ENCODE measurements at places on chromosomes 1 and 21.

GRCh38 chr1:26890467-26890796 is 349 bp upstream of the GPN2 start:
- DNase-seq: no peak

GRCh38 chr1:34164771-34165391 is at the start of gene CSMD2:
Gene CSMD2 (minus strand): TSS chr1:34165230. CDS start chr1:34165097, 133 bp downstream.
- peak; percentile 30 for DNase-seq

- DNase-seq: no peak
Measured at GRCh38 chr1:25744140-25744581, 55.8 kb upstream of the SELENON start.

DNA sequence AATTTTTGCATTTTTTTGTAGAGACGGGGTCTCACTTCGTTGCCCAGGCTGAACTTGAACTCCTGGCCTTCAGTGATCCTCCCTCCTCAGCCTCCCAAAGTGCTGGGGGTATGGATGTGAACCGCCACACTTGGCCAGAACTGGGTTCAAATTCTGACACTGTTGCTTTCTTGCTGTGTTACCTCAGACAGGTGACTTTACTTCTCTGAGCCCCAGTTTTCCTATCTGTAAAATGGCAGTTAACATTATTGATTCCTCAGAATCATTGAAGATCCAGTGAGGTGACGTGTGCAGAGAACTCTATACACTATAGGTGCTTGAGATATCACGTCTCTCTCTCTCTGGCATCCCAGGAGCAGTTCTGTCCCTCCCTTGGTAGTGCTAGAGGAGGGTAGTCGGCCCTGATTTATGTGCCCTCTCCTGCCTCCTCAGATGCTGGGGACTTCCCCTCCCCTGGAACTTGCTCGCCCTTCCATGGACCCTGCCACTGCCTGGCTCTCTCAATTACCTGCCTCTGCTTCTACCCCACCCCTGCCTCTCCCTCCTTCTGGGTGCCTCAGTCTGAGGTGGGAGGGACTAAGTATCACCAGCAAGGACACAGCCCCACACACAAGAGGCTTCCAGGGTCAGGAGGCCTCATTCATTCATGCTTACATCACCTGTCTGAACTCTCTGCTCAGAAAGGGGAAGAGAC is 2.8 kb upstream of the HPCA start:
- no peak for DNase-seq

- DNase-seq: no peak
Measured at GRCh38 chr1:36137776-36138175, 11.5 kb downstream of the TRAPPC3 start.

- no peak for DNase-seq
Measured at GRCh38 chr21:43306911-43307676, 119.8 kb downstream of the SIK1 start.

DNA sequence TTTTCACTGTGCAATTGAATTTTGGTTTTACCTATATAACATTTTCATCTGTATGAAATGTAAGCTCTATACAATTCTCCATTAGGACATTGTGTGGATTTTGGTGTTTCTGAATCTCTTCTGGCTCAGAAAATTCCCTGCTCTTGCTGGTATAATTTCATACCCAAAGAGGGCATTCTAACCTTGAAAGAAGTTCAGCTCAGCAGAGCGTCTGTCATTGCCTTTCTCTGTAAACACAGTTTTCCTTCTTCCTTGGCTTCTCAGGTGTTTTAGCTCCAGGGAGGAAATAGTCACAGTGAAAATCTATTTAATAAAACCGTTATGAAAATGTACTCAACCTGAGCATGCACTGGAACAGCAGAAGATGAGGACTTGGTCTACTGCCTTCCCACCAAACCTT is 16.0 kb downstream of the DISC1 start:
- DNase-seq: no peak

GRCh38 chr21:43721939-43722338 is 3.0 kb downstream of the PDXK start:
- no peak for DNase-seq

GRCh38 chr1:232038706-232039677 is 412.4 kb downstream of the DISC1 start:
- DNase-seq: no peak

DNA sequence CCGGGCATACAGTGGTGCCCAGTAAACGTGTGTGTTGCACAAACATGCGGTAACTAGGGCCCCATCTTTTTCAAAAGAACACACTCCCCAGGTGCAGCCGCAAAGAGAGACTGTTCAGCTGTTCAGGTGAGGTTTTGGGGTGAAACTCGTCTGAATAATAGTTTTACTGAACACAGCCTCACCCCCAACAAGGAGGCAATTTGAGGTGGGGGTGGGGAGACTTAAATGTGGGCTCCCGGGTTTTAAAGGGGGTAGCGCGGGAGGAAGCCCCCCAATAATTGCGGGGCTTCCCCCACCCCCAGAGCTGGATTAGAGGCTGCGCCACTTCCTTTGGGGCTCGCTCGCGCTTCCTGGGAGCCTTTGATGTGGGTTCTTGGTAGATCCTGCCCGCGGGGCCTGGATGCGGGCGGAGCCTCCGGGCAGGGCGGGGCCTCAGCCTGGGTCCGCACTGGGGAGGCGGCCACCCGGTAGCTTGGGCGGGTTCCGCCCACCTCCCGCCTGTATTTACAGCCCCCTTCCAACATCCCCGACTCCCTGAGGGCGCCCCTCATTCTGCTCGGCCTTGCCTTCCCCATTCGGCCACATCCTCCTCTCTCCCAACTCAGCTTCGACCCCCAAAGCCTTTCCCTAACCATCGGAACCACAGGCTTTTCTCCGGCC is 6.4 kb upstream of the EPHA2 start:
- no peak for DNase-seq

DNA sequence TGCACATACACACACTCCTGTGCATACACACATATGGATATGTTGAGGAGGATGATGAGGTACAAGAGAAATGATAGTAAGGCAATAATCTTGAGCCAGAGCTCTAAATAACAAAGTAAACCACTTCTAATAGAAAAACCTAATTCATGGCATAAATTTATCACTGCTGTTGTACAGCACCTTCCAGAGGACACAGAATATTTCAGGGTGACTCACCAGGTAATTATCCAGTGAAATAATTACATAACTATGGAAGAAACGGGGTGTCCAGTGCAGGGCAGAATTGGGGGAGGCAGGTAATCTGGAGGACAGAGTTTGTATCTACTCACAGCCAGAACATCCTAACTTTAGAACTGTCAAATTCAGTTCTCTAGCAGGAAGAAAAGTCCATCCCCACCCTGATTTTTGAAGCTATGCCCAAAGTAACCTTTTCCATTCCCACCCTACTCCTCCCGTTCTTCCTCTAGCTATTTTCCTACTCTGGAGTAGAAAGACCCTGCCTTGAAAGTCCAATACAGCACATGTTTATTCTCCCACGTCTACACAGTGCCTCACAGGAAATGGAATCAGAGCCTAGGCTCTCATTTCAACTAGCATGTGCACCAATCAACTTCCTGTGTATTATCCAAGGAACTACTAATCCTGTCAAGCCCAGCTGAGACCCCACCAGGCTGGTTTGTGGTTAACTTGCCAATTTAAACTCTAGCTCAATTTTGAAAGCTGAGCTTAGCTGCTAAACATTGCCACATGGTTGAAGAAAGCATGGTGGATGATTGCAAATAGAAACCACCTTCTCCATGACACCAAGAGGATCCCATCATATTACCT is 96.6 kb downstream of the PTPN14 start:
- no peak for DNase-seq

DNA sequence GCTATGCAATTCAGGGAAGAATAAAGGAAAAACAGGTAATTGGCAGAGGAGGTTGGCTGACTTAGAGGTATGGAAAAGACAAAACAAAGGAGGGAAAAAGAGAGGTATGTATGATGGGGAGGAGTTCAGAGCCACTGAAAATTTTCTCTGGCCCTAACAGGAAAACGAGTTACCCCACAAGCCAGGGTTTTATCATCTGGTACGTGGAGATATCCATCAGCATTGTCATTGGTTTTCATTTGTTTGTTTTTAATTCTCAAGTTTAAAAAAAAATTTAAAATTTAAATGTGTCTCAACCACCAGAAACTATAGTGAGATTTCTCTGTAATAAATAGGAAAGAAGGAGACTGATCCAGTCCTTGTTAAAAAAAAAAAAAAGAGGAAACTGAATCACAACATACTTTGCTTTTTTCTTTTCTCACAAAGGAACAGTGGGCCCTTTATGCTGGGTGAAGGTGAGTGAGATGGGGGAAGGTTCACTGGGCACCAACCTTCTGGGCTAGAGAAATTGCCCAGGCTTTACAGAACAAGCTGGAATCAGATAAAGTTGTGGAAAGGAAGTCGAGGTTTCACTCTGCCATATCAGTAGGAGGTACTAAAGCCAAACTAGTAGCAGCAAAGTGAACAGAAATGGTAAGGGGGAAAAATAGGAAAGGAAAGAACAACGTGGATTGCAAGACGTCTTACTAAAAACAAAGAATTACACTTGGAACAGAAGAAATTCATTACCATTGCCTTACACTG is 2.7 kb downstream of the IFNAR2 start:
- DNase-seq: no peak

DNA sequence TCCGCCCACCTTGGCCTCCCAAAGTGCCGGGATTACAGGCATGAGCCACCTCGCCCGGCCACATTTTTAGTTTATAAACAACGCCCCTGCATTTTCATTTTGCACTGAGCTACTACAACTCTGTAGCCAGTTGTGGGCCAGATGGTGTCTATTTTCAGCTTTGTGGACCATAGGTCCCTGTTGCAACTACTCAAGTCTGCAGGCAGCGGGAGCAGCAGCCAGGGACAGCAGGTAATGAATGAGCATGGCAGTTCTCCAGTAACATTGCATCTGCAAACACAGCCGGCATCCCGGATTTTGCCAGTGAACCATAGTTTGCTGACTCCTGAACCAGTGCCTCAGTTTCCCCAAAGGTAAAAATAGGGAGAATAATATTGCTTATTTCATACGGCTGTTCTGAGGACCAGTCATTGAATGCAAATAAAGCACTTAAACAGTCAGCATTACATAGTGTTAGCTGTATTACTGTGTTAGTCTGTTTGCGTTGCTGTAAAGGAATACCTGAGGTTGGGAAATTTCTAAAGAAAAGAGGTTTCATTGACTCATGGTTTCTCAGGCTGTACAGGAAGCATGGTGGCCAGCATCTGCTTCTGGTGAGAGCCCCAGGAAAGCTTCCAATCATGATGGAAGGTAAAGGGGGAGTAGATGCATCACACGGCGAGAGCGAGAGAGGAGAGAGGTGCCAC is 65.5 kb upstream of the SLC45A1 start:
- no peak for DNase-seq

DNA sequence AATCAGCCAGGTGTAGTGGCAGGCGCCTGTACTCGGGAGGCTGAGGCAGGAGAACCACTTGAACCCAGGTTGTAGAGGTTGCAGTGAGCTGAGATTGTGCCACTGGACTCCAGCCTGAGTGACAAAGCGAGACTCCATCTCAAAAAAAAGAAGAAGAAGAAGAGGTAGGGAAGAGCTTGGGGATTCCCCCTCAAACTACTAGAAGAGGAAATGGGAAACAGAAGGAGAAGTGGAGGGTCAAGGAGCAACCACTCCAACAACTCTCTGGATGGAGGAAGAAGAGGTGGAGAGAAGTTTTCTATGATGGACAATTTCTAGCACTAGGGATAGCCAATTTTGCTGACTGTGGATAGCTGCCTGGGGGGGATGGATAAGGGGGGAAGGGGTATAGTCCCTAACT is 14.9 kb upstream of the SLAMF9 start:
- DNase-seq: no peak

DNA sequence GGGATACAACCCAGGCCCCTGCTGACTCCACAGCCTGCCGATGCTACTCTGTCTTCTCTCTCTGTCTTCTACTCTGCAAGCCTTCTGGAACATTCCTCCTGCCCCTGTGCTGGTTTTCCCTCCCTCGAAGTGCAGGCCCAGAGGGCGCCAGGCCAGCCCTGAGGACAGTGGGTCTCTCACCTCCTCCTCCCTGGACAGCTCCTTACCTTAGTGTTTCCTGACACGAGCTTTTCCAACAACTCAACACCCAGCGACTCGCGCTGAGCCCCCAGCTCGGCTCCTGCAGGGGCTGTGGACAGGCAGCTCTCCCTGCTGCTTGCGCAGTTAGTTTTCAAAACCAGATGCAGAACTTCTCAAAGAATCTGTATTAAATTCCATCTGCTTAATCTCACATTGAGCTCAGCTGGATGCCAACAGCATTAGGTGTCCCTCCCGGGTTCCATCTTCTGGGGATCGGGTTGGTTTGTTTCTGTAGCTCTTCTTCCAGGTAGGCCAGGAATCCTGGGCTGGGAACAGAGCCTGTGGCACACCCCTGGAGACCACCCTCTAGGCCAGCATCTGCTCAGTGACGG is 54.2 kb downstream of the PTPRU start:
- DNase-seq: no peak

DNA sequence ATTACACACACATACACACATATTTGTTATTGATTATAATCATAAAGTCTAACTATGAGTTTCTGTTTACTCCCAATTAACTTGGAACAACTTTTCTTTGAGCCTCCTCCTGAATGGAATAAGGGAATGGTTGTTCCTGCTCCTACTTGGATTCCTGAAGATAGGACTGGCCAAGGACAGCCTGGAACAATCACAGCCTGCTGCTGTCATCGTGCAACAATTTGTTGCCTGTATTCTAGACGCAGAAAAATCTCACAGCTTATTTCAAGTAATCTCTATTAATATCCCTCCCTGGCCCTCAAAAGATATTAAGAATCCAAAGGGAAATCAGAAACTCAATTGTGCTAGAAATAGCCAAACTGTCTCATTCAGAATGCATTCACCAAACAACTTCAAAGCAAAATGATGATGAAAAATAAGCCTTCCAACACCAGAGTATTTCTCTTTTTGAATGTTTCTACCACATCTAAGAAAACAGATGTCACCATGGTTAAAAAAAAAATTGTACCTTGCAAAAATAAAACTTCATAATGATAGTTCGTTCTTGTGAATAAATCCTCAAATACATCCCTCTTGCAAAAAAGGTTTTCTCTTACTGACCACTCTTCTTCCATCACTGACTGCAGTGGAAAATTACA is 30.9 kb downstream of the RCAN1 start:
- no peak for DNase-seq

- DNase-seq: no peak
Measured at GRCh38 chr1:210070531-210070930, 132.5 kb downstream of the SYT14 start.

GRCh38 chr1:23522244-23522982 is 8.6 kb downstream of the E2F2 start:
- DNase-seq: no peak

- DNase-seq: no peak
Measured at GRCh38 chr1:18009055-18009454, 98.5 kb upstream of the IGSF21 start.

- no peak for DNase-seq
Measured at GRCh38 chr1:176939993-176940392, 224.5 kb downstream of the ASTN1 start.

- no peak for DNase-seq
Measured at GRCh38 chr1:245788269-245788668, 633.5 kb downstream of the KIF26B start.

DNA sequence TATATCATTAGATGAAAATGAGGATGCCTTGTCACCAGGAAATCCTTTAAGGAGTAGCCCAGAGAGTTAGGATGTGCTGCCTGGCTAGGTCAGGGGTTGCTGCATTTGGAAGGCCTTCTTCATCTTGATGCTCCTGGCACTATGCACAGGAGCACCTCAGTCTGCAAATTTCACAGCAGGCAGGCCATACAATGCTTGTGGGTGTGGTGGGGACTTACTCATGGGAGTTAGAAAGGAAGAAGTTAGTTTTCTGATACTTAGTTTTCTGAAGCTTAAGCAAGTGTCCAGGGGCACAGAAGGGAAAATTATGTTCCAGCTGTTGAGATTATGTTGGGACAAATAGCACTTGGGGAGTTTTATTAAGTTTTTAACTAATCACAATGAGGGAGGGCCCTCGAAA is 11.4 kb downstream of the HLX start:
- DNase-seq: no peak

All from substantia nigra (tissue), 51 donors.